ENCODE measurements at places on chromosomes 7 and 10.

- no peak for DNase-seq
Observed at GRCh38 chr7:93578762-93579161, 4.2 kb upstream of the CALCR start.

DNA sequence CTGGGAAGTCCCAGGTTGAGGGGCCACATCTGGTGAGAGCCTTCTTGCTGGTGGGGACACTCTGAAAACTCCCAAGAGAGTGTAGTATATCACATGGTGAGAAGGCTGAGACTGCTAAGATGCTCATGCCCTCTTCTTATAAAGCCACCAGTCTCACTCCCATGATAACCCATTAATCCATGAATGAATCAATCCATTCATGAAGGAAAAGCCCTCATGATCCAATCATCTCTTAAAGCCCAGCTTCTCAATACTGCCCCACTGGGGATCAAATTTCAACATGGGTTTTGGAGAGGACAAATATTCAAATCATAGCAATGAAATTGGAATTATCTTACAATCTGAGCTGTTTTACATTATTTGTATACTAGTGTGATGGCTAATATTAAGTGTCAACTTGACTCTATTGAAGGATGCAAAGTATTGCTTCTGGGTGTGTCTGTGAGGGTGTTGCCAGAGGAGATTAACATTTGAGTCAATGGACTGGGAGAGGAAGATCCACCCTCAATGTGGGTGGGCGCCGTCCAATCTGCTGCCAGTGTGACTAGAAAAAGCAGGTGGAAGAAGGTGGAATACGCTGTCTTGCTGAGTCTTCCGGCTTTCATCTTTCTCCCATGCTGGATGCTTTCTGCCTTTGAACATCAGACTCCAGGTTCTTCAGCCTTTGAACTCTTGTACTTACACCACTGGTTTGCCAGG, 14.3 kb upstream of the UBE2D1 start:
- no peak for DNase-seq

GRCh38 chr10:102371295-102371694, 24.2 kb upstream of the NFKB2 start:
- DNase-seq: no peak

DNA sequence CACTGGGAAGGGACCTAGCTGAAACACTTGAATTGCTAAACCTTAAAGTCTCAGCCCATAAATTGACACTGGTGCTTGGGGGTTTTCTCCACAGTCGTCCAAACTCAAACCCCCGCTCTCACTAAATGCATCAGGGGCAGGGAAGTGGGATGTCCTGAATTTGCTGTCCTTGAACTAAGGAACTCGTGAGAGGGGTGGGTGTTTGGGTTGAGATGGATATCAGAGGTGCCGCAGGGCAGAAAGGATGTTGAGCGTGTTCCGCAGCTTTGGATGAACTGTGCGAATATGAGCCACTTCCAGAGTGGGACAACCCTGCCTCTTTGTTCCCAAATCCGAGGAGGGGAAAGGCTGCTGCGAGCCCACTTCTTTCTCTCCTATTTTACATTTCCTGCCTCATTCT, 90.3 kb upstream of the LYZL2 start:
- DNase-seq: no peak

DNA sequence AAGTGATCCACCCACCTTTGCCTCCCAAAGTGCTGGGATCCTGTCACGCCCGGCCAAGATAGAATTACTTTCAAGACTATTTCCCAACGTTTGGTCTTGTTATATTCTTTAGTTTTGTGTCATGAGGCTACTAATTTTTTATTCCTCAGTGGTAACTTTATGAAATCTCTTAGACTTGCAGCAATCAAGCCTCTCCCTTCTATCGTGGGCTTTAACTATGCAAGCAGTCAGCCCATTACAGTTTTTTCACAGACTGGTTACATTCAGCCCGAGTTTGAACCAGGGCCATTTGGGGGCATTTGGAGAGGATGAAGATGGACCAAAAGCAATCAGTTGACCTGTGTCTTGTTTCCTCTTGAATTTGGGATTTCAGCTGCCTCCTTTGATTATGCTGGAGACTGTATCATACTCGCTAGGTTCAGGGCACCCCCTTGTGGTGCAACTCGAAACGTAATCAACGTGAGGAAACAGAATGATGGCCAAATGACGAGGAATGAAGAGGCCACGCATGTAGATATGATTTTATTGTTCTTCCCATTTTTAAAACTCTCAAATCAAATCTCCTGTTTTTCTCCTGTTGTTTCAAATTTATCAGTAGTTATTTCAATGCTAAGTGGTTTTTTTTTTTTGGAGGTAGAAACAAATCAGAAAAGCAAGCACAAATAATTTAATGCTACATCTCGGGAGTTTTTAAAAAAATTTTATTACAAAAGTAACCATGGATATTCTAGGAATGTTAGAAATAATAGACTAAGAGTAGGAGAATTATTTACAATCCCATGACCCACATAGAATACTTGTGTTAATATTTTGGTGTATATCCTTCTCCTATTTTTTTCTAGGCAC, 151.6 kb downstream of the KIAA1217 start:
- DNase-seq: no peak

GRCh38 chr7:4784799-4785198, 9.4 kb downstream of the AP5Z1 start:
- no peak for DNase-seq

GRCh38 chr7:150927956-150928344, 50.2 kb downstream of the KCNH2 start:
- no peak for DNase-seq

- no peak for DNase-seq
Observed at GRCh38 chr7:27137640-27138315, 5.7 kb downstream of the HOXA5 start.

GRCh38 chr7:24384362-24385030, 100.5 kb downstream of the NPY start:
- DNase-seq: no peak

DNA sequence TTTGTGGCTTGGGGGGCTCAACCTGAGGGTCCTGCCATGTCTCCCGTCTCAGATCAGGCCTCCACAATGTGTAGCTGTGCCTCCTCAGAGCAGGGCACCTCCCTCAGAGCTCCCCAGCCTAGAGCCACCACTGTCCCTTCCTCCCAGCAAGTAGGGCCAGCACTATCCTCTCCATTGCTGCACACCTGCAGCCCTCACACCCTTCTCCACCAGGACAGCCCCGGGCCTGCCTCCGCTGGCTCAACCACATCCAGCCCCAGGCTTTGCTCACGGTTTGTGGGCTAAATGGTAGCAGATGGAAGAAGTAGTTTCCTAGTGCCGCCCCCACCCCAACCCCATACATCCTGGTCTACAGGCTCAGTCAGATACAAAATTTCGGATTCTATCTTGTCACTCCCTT, 10.1 kb downstream of the NFKB2 start:
- DNase-seq: no peak

DNA sequence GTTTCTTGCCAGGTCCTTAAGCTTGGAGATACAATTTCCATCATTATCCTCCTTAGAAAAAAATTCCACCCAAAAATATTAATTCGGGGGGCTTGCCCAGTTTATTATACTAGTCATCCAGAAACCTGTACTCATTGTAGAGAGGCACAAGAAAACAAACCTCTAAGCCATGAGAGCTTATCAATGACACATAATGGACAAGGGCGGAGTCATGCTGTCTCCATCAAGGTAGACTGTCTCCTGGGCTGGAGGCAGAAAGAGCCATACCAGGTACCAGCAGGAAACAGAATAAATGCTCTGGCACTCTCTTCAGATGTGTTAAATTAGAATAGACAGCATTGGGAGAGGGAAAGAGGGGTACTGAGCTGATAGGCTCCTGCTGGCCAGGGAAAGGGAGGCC, 69.8 kb upstream of the GSDME start:
- DNase-seq: no peak

- no peak for DNase-seq
Observed at GRCh38 chr7:36487756-36488336, 98.2 kb downstream of the ANLN start.

- DNase-seq: no peak
Observed at GRCh38 chr7:124762611-124763143, 2.9 kb downstream of the GPR37 start.

DNA sequence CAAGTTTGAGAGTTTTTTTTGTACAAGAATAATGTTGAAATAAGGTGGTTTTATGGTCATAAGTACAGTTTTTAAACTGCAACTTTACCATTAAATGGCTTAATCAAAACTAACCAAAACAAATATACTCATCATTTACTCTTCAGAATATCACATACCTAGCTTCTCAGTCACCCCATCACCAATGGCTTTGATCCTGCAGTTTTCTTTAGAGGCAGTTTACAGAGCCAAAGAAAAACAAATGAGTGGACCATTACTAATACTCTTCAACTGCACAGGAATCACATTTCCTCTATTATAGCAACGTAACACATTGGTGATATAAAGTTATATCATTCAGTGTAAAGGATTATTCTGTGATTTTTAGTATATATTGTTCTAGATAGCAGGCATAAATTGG, 576.1 kb upstream of the LRRTM3 start:
- no peak for DNase-seq

DNA sequence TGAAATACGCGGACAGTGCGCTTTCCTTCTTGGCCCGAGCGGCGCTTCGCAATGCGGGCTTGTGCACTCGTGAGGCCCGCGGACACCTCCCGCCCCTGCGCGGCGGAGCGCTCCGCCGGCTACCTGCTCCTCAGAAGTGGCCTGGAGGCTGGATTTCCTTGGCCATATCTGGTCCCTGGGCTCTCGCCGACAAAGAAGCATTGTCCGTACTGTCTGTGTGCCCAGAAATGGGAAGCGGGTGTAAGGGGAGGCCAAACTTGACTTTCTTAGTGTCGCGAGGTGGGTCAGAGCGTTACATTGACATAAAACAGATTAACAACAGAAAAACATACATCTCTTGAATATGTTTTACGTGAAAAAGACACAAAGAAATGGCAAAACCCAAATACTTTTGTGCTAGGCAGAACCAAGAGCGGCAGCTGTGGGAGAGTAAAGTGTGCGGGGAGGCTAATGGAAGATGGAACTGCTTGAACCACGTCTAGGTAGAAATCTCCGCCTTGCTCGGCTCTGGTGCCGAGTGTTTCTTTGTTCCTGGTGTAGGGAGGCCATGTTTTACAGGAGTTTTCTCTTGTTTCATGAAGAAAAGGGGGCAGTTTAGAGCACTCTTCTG, 1.4 kb downstream of the LANCL2 start:
- DNase-seq: no peak
